ENCODE measurements at places on chromosomes 1 and 21.

DNA sequence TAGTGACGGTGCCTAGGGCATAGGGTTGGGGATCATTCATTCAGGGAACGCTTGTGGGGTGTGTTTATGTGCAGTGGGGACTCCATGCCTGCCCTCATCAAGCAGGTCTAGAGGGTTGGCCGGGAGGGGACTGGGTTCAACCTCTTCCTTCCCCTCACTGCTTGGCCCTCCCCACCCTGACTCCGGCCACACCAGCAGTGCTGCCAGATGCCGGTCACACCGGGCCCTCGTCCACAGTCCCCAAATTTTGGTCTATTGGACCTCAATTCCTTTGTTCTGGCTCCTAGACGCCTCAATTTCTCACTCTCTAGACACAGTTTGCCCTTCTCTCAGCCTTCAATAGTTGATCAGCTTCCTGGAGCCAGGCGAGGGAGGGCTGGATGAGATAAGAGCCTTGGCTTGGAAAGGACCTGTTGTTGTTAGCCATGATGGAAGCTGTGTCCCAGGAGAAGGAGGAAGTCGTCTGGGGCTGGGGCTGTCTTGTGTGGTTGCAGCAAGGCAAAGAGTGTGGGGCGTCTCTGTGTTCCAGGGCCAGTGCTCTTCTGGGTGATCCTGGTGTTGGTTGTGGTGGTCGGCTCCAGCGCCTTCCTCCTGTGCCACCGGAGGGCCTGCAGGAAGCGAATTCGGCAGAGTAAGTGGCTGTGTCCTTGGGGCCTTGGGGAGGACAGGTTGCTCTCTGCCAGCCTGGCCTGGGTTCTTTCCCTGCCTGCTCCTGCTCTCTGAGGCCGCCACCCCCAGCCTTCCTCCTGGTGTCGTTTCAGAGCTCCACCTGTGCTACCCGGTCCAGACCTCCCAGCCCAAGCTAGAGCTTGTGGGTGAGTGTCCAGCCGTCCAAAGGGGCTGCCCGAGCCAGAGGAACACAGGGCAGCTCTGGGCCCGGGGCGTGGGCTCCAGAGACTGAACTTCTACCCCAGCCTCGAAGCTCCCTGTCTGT, 41.1 kb upstream of the TNFRSF1B start:
- no peak for DNase-seq

DNA sequence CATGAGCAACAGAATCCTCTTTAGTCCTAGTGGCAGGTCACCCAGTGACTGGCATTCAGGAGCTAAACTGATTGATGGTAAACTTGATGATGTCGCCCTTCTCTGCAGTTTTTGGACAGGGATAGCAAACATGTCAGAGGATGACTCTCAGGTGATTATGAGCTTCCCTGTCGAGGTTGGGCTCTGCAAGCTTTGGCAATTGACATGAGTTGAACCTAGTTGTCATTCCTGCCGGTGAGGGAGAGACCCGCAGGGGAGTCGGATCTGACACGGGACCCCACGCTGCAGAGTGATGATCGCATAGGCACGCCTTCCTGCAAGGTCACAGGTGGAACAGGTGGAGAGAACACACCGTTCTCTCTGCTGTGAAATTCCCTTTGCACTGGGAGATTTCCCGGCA, 438.0 kb upstream of the VAMP3 start:
- no peak for DNase-seq

DNA sequence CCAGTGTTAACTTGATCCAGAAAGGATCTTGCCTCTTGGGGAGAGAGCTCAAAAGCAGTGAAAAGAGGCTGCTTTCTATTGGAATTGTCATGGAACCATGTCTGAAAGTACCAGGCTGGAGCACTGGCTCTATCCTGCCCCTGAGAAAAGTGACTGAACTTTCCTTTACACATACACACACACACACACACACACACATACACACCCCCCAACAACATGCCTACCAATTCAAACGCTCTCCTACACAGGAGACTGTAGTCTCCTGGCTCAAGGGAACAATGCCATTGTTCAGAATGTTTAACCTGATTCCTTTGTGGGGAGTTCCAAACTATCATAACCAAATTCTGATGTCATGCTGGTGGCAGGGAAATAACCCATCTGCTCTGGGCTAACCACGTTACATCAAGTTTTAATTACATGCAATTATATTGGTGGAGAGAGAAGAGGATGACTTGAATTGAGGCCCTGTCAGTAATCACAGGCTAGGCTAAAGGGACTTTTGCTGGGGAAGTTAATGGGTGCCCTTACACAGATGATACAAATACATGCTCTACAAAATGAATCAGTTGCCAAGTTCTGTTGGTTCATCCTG, 52.3 kb upstream of the DUSP10 start:
- DNase-seq: no peak

DNA sequence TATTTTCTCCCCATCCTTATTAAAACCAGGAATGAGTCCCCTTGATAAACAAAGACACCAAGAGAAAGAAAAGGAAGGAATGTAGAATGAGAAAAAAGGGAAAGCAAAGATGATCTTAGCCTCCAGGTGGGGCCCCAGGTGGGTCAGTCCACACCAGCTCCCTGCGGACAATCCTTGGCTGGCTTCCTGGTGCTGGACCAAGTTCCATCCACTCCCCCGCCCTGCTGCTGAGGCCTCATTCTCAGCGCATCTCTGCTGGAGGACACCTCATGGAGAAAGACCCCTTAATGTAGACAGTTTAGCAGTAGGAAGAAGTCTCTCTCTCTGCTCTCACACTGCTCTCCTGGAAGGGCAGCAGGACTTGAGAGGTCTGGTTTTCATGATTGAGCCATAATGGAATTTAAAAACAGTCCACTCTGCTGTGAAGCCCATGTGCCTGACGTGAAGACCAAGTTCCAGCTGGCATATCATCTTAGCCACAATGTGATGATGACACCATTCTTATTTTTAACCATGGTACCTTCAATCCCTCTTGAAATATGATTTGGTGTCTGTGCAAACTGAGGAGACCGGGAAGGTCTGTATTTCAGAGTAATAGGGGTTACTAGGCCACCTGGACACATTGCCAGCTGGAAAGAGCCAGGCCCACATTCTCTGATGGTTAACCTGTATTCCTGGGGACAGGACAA, 83.1 kb downstream of the WLS start:
- DNase-seq: no peak

DNA sequence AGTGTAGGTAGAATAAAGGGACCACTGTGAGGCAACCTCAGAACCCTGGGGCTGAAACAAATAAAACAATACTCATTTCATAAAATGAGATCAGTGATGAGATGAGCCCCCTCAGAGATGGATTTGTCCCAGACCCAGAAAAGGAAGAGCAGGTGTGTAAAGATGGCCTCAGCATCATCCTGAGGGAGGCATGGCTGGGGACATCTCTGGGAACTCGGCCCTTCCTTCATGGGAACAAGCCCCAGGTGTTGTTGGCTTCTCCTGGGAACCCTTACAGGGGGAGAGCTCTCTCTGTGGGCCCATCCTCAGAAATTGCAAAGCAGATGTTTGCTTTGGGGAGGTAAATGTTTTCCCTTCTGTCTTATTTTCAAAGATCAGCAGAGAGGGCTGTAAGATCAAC, 133.2 kb upstream of the USP24 start:
- no peak for DNase-seq

DNA sequence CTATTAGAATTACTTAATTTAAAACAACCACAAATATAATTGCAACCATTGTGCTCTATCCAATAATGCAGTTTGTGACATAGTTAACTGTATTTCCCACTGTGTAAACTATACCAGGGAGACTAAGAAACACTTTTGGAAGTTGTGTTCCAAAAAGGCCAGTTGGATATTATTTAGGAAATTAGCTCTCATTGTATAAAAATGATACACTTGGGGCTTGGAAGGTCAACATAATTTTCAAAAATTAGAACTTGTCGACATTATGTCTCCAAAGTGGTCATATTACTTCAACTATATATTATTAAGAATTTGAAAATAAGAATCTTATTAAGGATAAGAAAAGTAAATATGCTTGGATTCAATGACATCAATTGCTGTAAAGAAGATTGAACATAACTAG, 876.6 kb downstream of the MRPL39 start:
- no peak for DNase-seq

GRCh38 chr1:243982447-243983018, 68.5 kb upstream of the ZBTB18 start:
- DNase-seq: no peak

DNA sequence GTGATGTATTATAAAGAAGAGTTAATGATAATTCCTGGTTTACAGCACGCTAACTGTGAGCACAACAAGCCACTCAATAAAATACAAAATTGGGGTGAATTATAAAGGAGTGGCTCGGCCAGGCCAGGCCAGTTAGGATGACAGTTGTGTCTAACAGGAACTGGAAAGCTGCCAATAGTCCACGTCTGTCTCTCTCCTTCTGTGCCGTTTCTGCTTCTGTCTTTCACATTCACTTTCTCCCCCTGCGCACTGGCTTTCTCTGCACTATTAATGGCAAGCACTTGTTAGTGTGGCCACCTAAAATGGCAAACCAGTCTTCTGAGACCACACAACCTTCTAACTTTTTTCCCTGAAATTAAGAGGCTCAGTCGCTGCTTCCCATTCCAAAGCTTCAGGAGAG, 394.3 kb downstream of the NTNG1 start:
- no peak for DNase-seq

- no peak for DNase-seq
Observed at GRCh38 chr1:20093940-20094391, 24.0 kb downstream of the PLA2G5 start.

- DNase-seq: no peak
Observed at GRCh38 chr1:48250572-48250971, 28.1 kb downstream of the SLC5A9 start.

GRCh38 chr1:17914987-17915386, 159.9 kb downstream of the ACTL8 start:
- no peak for DNase-seq

GRCh38 chr1:171799166-171799565, 17.7 kb downstream of the METTL13 start:
- DNase-seq: no peak

DNA sequence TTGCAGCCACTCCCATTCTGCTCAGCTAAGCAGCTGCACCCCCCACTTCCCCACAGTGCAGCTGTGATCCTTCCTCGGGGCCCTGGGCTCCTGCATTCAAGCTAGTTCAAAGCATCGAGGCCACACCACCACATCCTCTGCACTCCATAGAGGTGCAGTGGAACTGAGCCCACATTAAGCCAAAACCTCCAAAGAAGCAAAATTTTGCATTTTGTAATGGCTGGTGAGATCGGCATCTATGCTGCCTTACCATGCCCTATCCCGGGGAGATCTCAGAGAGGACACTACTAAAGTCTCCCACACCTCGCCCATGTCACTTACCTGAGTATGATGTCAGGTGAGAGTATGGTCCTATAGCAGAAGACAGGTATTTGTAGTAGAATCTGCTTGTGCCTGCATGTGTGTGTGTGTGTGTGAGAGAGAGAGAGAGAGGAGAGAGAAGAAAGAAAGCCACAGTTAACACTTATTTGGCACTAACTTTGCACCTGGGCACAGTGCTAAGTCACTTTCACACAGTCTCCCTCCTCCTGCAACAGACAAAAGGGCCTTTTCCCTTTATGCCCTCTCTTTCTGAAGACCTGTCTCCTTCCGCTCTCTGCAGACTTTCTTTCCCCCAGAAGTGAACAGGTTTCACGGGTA, 89.8 kb downstream of the KIF14 start:
- DNase-seq: peak; percentile 9

GRCh38 chr1:167554028-167554779, 642 bp upstream of the CREG1 start:
- no peak for DNase-seq

GRCh38 chr1:58931756-58932155, 147.9 kb upstream of the JUN start:
- no peak for DNase-seq

DNA sequence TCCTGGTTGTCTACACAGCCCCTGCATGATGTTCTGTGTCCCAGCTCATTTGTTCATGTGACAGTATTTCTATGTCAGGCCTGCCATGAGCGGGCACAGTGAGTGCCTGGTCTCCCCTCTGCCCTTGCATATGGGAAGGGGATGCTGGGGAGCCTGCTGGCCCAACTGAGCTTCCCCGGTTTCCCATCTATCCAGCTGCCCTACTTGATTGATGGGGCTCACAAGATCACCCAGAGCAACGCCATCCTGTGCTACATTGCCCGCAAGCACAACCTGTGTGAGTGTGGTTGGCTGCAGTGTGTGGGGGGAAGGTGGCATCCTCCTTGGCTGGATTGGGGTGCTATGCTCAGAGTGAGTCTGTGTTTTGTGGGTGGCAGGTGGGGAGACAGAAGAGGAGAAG, 1.5 kb downstream of the GSTM4 start:
- peak; percentile 5 for DNase-seq

DNA sequence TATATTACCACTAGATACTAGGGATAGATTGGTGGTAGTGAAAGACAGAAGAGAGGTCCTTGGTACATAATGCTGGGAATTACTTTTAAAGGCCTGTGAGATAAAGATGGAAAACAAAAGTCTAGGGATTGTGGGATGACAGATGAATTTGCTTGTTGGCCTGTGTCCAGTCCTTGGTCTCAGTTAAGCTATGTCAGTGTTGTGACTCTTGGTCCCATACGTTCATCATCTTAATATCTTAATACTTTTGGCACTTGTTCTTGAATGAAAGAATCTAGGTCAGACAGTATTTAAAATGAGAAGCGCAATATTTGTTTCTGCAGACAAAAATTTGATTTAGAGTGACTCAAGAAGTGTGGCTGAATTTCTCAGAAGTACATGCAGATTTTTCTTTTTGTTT, 7.6 kb downstream of the RPL5 start:
- no peak for DNase-seq

- DNase-seq: peak; percentile 21
Observed at GRCh38 chr1:64505232-64505943, 35.5 kb downstream of the CACHD1 start.

DNA sequence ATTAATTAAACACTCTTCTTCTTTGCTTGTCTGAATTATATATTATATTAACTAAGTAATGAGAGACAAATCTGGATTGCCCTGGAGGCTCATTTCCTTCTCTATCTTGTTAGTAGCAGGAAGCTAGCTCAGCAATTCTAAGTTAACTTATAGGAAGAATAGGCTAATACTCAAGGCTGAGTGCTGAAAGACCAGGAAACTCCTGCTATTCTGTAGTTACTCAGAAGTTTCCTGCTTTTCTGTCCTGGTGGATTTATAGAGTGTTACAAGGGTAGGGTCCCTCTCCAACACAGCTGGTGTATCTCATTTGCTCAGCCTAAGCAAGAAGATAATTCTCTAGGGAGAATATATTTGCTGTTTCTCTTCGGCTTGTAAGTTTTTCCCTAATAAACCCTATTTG, 29.2 kb downstream of the HSPA13 start:
- DNase-seq: no peak

GRCh38 chr1:182087304-182087703, 25.8 kb upstream of the ZNF648 start:
- peak; percentile 35 for DNase-seq

GRCh38 chr21:46605767-46606426, 1.0 kb upstream of the S100B start:
- DNase-seq: peak; percentile 31

DNA sequence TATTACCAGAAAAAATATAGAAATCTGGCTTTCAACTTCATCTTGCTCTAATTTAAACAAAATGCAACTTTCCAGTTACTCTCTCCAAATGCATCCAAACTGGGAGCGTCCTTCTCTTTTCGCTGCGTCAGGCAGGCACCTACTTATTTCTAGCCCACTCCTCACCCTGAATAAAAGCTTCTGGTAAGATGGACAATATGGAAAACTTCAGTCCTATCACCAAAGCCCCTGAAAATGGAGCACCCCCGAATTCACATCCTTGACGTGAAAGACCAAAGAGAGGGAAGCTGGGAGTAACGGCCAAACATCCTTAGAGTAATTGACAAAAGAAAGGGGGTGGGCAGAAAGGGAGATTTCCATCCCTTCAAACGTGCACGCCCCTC, 5.5 kb upstream of the PROX1 start:
- no peak for DNase-seq
